Right atrium auricular region (tissue), 2 donors: ENCODE measurements at places on chromosomes 5 and 9. TPM values are rescaled to one million over a fixed set of nuclear protein-coding genes. Genes with fewer than 3 reads are reported as not detected.

DNAJB5 gene
- total RNA-seq = 34.9 TPM

TIFAB gene
- total RNA-seq = not detected

KLF4 gene
- 95.5 TPM for total RNA-seq

ZNF782 gene
- total RNA-seq = 5.5 TPM

CDH9 gene
- total RNA-seq = not detected

BAAT gene
- 0.20 TPM for total RNA-seq

SELENOP gene
- total RNA-seq = 161 TPM
